ENCODE measurements at places on chromosomes 1 and 21. TPM values are rescaled to one million over a fixed set of nuclear protein-coding genes. Genes with fewer than 3 reads are reported as not detected.

- DNase-seq = no peak
- peak overlapping the region; percentile 65 for H3K27ac ChIP-seq
- H3K4me3 ChIP-seq = peak overlapping the region; percentile 84
These were observed 22.6 kb downstream of the BTG2 start for GRCh38 chr1:203327684-203328457.

GRCh38 chr1:156149374-156150332, 3.7 kb upstream of the SEMA4A start:
- no peak overlapping the region for H3K27ac ChIP-seq
- no peak overlapping the region for H3K4me3 ChIP-seq
- peaks cover 14% of the 10 kb centered on the region for H3K27me3 ChIP-seq
- no peaks in the 10 kb centered on the region for H3K36me3 ChIP-seq
- H3K4me1 ChIP-seq = peaks cover 41% of the 10 kb centered on the region

YBX1 gene
- total RNA-seq = 741 TPM

TFF2 gene
- total RNA-seq = not detected

SPATA46 gene
- total RNA-seq = not detected

Measured in endothelial cell (in vitro differentiated cells).